ENCODE measurements at places on chromosomes 2 and 18. TPM values are rescaled to one million over a fixed set of nuclear protein-coding genes. Genes with fewer than 3 reads are reported as not detected.

GRCh38 chr2:181008407-181008806 is 28.0 kb downstream of the UBE2E3 start:
- no peaks in the 10 kb centered on the region for H3K27me3 ChIP-seq
- DNase-seq, result no peak
- H3K36me3 ChIP-seq, result no peaks in the 10 kb centered on the region
- H3K4me1 ChIP-seq, result no peaks in the 10 kb centered on the region
- no peak overlapping the region for H3K27ac ChIP-seq
- H3K4me3 ChIP-seq, result no peak overlapping the region

- no peak overlapping the region for H3K4me3 ChIP-seq
- DNase-seq, result no peak
- H3K36me3 ChIP-seq, result no peaks in the 10 kb centered on the region
- H3K27me3 ChIP-seq, result no peaks in the 10 kb centered on the region
- H3K27ac ChIP-seq, result no peak overlapping the region
- peaks cover 3% of the 10 kb centered on the region for H3K4me1 ChIP-seq
Measured at GRCh38 chr2:21422724-21423522, 299.2 kb downstream of the TDRD15 start.

MDH1B gene
- total RNA-seq, result 0.12 TPM

RGPD4 gene
- total RNA-seq, result not detected

DNA sequence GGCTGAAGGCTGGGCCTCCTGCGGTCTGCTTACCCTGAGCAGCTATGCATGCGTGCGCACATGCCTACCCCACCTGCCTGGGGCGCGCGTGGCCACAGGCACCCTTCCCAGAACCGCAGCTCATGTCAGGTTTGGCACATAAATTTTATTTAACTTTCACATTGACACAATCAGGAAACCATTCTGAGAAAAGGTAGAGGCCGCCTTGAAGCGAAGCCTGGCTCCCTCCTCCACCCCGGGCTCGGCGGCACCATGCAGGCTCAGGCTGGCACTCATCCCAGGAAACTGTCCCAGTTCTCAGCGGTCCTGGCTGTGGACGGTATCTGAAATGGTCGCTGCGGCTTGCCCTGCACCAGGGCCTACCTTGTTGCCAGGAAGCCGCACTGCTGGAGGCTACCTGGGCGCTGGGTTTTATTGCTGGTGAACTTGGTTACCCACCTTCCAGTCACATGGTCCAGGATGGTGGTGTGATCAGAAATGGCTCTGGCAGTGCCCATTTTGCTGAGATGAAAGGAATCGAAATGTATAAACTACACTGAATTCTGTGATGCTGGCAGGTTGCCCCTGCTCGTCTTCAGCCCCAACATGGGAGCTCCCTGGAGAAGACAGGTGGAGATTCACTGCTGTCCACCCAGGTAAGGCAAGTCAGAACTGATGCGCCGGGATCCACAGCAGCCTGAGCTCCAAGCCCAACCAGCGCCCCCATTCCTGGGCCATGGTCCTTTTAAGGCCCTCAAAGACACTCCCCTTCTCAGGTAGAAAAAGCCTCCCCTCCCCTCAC is 25.5 kb downstream of the CHST10 start:
- no peaks in the 10 kb centered on the region for H3K4me1 ChIP-seq
- H3K27ac ChIP-seq, result no peak overlapping the region
- no peak for DNase-seq
- peaks cover 2% of the 10 kb centered on the region for H3K27me3 ChIP-seq
- H3K4me3 ChIP-seq, result no peak overlapping the region
- no peaks in the 10 kb centered on the region for H3K36me3 ChIP-seq

DLX2 gene
- 0.26 TPM for total RNA-seq
